GM19239 (cell line): ENCODE measurements at places on chromosomes 12 and 14.

GRCh38 chr12:25404955-25405354, 148.1 kb downstream of the LMNTD1 start:
- no peak for DNase-seq

DNA sequence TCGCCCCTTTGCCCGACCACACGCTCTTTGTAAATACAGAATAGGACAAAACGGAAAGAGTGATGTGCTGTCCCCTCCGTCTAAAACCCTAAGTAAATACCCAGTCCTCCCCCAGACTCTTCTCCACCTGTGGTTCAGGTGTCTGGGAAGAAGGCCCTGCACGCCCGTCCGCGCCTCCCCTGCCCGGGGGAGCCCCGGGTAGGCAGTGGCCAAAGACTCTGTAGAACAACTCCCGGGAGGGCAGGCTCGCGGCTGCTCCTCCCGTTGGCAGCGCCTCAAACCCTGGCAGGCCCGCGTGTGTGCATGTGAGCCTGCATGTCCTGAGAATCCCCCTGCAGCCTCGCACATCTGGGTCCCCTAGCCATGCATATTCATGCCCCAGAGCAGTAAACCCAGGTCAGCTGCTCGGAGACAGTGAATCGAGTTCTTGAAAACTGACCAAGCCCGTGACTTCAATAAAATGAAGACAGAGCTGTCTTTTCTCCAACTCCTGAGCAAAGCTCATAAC, 165.8 kb downstream of the MON2 start:
- DNase-seq, result peak; percentile 22

GRCh38 chr12:26338586-26339572, 143.5 kb downstream of the SSPN start:
- DNase-seq, result no peak

DNA sequence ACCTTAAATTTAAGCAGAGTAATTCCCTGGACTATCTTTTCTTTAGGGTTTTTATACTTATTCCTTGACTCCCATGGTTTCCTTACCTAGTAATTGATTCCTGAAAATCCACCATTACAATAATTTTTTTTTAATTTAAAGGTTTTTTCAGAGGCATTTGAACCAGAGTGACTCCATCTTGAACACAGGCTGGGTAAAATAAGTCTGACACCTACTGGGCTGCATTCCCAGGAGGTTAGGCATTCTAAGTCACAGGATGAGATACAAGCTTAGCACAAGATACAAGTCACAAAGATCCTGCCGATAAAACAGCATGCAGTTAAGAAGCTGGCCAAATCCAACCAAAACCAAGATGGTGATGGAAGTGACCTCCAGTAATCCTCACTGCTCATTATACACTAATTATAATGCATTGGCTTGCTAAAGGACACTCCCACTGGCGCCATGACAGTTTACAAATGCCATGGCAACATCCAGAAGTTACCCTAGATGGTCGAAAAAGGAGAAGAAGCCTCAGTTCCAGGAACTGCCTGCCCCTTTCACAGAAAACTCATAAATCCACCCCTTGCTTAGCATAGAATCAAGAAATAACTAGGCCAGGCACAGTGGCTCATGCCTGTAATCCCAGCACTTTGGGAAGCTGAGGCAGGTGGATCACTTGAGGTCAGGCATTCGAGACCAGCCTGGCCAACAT, 53.6 kb downstream of the SLC25A21 start:
- DNase-seq, result no peak

DNA sequence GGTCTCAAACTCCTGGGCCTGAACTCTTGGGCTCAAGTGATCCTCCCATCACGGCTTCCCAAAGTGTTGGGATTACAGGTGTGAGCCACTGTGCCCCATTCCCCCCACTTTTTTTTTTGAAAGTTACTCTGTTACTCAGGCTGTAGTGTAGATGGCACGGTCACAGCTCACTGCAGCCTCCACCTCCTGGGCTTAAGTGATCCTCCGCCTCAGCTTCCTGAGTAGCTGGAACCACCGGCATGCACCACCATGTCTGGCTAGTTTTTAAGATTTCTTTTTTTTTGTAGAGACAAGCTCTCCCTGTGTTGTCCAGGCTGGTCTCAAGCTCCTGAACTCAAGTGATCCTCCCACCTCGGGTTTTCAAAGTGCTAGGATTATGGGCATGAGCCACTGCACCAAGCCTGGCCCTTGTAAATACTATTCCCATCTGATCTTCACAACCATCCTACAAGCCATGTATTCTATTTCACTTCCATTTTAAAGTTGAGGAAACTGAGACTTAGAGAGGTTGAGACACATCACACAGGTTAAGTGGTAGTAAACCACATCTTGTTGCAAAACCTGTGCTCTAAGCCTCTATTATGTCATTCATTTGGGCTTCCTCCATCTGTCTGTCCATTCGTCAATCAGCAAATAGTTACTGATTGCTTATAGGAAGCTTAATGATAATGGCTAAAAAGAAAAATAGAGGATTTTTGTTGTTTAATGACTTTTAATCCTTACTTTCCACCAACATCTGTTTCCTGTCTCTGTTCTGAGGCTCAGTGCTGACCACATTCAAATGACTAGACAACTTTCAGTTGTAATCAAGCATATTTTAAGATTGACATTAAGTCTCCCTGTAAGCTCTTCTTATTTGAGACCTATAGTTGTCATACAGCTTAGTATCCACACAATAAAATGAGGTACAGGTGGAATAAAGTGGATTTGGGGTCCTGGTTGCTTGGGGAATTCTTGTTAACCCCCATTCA, 9.2 kb downstream of the ASCL4 start:
- DNase-seq, result no peak

- DNase-seq, result no peak
Measured at GRCh38 chr12:8455271-8455670, 491 bp upstream of the CLEC6A start.

GRCh38 chr14:29584992-29585391, 342.7 kb downstream of the PRKD1 start:
- no peak for DNase-seq

GRCh38 chr12:68932961-68933893, at the start of gene CPM:
Gene CPM, minus strand, starts transcription at chr12:68933171. Its CDS starts 334 bp downstream, at chr12:68932837.
- peak; percentile 76 for DNase-seq

- no peak for DNase-seq
Measured at GRCh38 chr12:29580971-29581370, 83.5 kb upstream of the OVCH1 start.

DNA sequence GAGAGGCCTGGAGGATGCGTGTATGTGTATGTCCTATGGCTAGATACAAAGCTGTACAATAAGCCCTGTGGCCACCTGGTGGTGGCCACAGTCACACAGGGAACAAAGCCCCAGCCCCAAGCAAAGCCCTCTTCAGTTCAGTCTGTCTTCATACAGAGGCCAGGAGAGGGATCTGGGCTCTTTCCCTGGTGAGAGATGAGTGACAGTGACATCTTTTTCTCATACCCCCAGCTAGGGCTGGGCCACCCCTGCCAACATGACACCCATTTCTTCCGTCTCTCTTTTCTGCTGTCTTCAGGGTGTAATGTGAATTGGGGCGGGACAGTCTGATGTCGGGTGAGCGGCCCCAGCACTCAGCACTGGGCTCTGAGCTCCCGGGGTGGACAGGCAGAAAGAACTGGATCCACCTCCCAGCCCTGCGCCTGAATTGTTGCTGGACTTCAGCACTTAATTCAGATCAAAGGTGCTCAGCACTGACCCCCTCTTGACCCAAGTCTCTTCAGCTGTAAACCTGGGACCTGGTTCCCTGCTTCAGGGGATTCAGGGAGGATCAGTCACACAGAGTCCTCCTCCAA, 59.8 kb downstream of the SERPINA3 start:
- DNase-seq, result no peak

DNA sequence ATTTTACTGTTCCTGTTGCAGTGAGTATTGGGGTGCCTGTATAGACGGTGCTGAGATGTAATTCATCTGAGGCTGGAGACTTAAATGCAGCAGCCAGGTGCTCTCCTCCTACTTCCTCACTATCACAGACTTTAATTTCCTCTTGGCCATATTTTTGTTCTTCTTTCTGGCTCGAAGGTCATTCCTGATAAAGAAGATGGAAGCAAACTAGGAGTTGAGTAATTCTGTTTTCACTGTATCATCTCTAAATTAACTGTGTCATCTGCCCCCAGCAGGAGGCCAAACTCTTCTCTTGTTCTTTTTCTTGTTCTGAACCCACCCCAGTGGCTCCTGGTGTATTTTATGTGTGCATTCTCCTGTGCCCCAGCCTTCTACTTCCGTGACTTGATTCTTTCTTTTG, 141.7 kb upstream of the ARHGAP5 start:
- no peak for DNase-seq

DNA sequence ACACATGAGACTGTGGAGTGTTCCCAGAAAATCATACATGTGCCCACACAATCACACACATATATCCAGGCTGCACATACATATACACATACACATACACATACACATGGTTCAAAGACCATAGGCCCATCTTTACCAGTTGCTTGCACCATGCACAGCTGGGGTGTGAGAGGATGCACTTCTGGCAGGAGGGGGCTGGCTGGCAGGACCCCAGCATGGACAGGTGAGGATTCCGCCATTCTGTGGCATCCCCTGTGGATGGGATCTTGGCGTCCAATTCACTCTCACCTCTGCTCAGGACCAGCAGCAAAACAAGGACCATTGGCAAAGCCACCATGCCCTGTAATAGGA, 7.0 kb downstream of the ITGB7 start:
- DNase-seq, result no peak

DNA sequence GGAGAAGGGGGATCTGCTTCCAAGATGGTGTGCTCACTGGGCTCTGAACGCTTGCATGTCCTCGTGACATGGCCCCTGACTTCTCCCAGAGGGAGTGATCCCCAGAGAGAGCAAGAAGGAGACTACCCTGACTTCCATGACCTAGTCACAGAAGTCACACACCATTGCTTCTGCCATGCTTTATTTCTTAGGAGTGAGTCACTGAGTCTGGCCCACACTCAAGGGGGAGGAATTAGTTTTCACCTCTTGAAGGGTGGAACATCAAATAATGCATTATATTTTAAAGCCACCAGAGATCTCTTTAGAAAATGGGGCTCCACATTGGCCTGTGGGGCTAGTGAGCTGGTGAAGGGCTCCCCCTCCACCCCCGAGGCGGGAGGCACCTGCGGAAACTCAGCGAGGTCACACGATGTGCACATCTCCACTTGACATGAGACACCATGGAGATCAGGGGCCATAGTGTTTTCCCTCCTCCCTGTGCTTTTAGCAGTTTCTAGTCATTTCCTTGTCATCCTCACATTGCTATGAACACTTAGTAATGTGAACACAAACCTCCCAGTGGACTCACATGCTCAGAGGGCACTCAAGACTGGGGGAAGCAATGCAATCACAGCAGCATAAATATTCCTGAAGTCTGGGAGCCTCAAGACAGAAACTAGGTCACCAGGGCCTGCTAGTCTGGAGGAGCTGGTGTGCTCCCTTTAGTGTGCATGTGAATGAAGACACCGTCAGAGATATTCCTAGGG, 87.4 kb upstream of the FZD10 start:
- DNase-seq, result no peak

DNA sequence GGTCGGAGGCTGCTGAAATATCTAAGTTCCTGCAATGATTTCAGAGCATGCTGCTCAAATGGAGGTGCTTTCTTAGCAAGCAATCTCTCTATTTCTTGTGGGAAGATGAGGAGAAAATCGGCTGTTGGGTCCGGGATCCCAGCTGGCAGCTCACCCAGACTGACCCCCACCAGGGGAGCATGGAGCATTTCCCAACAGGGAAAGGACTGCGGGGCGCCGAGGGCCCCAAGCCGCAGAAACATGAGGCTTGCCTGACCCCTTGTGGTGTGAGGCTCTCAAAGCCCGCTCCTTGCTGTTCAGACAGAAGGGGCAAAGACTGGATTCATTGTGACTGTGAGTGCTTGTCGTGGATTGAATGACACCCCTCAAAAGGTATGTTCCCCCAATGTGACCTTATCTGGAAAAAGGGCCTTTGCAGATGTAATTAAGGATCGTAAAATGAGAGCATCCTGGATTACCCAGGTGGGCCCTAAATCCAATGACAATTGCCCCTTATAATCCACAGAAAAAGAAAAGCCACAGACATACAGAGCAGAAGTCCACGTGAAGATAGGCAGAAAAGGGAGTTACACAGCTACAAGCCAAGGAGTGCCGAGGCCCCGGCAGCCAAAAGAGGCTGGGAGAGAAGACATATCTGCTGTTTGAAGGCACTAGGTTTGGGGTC, 116.3 kb upstream of the VASH1 start:
- DNase-seq, result peak; percentile 9

DNA sequence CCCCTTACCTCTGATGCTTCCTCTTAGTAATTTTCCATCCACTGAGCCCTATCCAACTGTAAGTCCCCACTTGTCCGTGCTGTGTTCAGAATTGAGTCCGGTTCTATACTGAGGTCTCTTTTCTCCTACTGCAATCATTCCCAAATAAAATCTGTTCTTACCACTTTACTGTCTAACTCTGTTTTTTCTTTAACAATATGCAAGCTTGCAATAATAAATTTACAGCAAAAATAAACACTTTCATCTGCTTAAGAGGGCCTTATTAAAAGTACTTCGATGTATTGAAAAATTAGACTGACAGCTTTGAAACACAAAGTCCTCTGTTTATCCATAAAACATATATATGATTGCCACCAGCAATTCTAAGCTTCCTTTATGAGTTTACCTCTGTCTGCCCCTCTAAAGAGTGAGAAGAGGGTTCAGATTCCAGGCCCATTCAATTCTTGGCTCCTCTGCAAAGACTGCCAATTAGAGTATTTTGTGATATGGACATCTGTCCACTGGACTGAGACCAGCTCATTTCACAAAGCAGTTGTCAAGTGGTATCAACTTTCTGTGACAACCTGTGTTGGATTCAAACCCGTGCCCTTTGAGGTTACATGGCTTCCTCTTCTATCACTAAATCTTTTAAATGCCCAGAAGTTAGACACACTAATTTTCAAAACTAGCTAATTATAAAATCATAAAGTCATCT, 39.9 kb upstream of the G2E3 start:
- DNase-seq, result no peak

DNA sequence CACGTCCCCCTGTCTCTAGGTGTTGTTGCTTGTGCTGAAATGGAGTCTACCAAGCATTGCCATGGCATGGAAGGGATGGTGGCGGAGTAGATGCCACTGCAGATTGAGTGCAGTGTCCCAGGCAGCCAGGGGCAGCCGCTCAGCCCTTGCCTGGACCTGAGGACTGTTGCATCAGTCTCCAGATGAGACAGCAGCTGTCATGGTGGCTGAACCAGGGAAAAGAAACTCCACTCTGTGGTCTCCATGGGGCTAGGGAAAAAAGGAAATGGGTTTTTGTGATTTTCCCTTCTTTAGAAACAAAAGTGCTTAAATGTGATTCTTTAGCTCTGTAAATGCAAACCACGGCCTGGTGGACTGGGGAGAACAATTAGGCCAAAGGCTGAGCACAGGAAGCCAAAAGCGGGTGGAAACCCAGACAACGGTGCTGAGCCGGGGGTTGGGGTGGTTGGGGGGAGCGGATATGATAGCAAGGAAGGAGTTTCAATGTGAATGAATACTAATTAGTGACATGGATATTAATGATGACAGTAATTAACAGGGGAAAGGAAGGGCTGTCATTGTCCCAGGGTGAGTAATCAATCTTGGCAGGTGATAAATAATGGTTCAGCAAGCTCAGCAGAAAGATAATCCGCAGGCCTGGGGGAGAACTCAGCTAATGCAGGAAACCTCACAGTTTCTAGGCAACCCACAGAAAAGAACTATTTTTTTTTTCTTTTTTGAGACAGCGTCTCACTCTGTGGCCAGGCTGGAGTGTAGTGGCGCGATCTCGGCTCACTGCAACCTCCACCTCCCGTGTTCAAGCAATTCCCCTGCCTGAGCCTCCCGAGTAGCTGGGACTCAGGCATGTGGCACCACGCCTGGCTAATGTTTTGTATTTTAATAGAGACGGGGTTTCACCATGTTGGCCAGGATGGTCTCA, 442.6 kb downstream of the DPF3 start:
- DNase-seq, result peak; percentile 25
